ENCODE measurements at places on chromosomes 12 and 14. TPM values are rescaled to one million over a fixed set of nuclear protein-coding genes. Genes with fewer than 3 reads are reported as not detected.

DNA sequence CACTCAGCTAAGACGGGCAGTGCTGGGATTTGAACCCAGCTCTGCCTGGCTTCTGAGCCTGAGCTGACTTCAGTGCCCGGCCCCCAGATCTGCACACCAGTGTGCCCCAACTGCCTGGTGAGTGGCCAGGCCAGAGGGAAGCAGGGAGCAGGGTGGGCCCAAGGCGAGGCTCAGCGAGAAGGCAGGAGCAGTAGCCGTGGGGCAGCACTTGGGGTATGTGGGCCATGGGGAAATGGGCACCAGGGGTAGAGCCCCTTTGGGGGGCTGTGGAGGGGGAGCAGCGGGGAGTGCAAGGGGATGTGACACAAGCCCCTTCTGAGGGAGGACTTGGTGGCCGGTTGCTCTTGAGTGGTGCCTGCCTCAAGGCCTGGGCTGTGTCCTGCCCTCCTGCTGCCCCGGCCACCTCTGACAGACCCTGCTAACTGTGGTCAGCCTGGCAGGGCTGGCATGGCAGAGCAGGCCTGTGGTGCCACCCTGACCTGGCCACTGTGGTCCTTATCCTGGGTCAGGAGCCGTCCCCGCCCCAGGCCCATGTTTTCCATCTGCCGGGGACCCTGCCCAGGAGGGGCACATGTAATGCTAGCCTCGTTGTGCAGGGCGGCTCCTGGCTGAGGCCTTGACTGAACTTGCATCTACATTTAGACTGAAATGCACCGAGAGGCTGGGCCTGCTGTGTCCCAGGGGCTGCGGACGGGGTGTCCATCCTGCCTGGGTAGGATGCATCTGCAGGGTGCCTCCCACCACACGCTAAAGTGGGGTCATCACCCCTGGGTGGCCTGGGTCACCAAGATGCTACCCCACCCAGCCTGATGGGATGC, 90.5 kb downstream of the KIF26A start:
- no peaks in the 10 kb centered on the region for H3K4me1 ChIP-seq
- no peak for DNase-seq
- no peaks in the 10 kb centered on the region for H3K27me3 ChIP-seq
- H3K36me3 ChIP-seq = no peaks in the 10 kb centered on the region
- H3K4me3 ChIP-seq = no peak overlapping the region
- H3K27ac ChIP-seq = no peak overlapping the region

The FGD4 gene
- polyA plus RNA-seq = 1.7 TPM

DNA sequence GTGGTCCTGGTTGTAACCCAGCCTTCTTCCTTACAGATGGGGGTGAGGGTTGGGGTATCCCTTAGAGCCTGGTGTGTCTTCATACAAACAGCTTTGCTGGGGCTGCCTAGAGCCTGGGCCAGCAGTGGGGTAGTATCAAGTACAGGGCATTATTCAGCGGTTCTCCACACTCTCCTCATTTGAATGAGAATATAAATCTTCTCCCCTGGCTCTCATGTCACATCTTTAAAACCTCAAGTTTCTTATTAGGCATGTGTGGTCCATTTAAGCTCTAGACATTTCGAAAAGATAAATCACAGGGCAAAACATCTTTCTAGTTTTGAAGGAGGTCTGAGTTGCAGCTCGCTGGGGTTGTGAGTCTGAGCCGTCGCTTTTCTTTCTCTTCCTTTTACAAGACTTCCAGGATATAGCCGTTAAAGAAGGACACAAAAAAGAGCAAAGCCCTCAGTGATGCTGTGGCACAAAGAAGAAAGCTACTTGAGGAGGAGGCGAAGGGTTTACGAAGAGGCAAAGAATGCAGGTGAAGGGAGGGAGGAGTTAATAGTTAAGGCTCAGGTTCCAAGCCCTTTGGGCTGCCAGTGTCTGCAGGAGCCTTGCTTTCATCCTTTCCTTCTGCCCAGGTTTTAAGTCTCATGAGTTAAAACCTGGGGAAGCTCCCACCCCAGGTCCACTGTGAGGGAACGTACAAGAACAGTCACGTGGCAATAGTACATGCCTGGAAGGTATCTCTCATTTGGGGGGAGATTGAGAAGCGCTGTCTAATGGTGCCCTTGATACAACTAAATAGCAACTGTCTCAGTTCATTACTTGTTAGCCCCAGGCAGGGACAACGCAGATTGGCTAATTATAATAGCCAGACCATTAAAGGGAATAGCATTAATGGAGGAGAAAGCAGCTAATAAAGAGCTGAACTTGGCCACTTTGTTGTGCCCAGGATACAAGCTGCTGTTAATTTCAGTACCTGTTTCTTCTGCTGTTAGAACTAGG, 94.2 kb downstream of the ETV6 start:
- peaks cover 7% of the 10 kb centered on the region for H3K4me1 ChIP-seq
- no peaks in the 10 kb centered on the region for H3K36me3 ChIP-seq
- no peak overlapping the region for H3K4me3 ChIP-seq
- no peak overlapping the region for H3K27ac ChIP-seq

DNA sequence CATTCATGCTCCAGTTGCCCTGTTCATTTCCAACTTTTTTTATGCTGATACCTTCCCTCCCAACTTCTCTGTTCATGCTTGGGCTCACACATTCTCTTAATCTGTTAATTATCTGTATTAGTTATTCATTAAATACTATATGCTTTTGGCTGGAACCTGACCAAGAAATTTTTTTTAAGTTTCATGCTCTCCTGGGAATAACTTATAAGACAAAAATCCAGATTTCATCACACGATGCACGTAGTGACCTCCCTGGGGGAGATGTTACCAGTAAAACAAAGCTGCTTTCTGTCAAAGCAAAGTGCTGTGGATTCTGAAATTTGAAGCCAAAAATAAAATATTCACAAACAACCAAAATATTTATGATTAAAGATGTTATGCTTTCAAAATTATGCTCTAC, 215.0 kb upstream of the USP15 start:
- H3K4me1 ChIP-seq = no peaks in the 10 kb centered on the region
- H3K27me3 ChIP-seq = no peaks in the 10 kb centered on the region
- H3K27ac ChIP-seq = no peak overlapping the region
- DNase-seq = no peak
- no peak overlapping the region for H3K4me3 ChIP-seq

Data from adrenal gland (tissue), 19 donors.